ENCODE measurements at places on chromosomes 16 and 17.
A peak's percentile ranks its signal among the peaks of the same experiment; 100 is the strongest.

- DNase-seq = no peak
Observed at GRCh38 chr16:81873206-81873605, 94.1 kb downstream of the PLCG2 start.

DNA sequence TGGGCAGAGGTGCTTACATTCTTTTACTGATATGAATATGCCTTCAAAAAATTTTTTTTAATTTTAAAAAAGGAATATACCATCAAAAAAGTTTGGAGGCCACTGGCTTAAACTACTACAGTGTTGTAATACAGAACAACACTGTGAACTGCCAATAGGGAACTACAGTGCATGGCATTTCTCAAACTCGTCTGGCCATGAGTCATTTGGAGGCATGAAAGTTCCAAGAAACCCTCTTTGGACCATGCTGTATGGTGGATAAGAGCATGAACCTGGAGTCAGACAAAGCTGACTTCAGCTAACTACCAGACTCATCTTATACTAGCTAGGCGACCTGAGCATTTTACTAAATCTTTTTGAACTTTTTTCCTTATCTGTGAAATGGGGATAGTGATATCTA lies 9.2 kb upstream of the NF1 start:
- DNase-seq = no peak

DNA sequence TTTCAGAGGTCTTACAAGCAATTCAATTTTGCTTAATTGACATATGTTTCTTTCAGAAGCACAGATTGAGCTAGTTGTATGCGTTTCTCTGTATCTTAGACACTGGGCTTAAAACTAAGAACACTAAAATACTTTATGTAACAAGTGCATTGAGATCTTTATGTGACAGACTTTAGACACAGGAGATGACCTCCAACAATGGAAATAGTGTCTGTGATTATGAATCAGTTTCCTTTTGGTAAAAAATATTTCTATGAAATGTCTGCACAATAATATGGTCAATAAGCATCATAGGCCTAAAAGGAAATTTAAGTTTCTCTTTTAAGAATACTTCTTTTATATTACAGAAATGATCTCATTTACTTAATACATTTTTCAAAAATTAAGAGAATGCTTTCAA lies 153.2 kb downstream of the SKAP1 start:
- no peak for DNase-seq

DNA sequence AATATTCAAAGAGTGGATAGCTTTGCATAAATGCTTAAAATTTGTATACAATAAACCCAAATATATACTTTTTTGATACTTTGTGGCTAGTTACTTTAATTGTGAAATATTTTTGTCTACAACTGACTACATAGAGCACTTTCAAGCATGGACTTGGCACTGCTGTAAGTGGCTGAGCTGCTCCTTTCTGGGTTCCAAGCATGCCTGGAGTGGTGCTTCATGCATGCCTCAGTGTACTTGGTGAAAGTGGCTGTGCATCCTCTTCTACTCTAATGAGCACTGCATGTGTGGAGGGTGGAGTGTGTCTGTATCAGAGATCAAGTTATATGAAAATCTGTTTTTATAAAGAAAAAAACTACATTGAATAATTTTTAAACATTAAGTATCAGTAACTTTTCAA lies 94.1 kb downstream of the OMG start:
- DNase-seq = no peak

DNA sequence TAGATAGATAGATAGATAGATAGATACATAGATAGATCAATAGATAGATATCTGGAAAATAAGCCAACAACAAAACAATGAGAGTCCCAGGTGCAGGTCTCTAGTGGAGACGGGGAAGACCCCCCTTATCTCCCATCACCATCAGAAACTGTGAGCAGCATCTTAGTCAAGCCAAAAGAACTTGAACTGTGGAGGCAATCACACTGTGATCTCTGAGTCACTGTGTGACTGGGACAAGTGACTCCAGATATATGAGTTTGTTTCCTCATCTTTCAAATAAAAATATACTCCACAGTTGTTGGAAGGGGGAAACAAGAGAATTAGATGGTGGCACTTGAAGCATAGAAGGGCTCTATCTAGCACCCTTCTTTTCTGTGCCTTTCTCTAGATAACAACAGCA lies 42.1 kb downstream of the NOG start:
- no peak for DNase-seq

DNA sequence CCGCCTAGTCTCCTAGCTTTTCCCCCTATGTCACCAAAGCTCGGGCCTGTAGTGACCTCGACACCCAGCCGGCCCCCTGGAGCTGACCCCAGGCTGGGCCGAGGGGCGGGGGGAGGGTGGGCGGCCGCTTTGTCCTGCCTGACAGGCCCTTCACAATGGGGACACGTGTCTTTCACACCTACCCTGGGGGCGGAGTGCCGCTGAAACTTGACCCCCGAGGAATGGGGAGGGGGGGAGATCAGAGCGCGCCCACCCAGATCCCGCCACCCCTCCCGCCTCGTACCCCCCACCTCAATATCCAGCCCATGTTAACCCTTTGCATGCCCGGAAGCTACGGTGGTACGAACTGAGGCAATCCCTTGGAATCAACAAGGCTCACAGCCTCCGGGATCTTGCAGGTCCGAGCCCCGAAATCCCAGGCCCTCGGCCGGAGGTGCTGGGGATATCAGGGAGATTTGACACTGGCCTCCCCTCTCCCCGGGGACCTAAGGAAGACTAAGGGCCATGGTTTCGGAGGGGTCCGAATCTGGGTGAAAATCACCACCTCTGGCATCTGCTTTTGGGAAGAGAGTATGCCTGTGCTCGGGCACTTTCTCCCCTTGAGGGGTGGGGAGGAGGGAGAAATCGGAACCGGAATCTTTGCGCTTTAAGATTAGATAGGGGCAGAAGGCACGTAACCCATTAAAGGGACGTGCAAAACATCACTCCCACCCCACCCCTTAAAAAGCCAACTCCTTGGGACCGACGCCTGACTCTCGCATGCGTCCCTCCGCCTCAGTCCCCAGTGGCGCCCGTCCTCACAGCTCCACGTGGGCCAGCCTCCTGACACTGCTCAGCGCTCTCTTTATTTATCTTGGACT lies 2.6 kb downstream of the NOG start:
- no peak for DNase-seq

DNA sequence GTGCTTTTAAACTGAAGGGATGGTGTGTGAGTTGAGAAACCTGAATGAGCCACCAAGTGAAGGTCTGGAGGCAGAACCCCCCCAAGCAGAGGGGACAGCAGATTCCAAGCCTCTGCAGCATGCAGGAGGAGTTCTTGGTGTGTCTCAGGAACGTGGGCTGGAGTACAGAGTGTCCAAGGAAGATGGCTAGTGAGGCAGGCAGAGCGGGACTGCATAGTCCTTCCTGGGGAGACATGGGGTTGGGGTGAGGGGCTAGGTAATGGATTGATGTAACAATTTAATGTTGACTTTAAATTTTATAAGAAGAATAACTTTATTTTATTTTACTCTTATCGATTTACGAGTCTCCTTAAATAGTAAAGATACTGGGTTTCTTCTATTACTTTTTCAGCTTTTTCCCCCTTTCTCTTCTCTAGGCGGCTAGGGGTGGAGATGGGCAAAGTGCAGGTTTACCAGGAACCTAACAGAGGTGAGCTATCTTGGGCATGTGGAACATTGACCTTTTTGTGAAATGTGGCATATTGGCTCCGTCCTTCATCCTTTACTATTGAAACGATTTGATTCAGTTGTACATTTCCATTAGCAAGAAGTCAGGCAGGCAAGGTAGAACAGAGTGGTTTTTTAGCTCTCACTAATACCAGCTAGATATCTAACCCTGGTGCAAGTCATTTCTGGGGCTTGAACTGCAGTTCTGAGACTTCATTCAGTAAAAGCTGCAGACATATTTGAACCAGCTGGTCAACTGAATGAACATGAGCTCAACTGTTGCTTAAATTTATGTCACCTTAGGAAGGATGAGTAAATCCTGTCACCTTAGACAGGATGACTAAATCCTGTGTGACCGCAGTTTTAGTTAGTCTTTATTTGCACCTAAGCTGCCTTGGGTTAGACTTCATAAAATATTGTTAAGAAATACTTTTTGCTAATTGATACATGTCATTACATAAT lies 9.2 kb downstream of the PRPSAP2 start:
- DNase-seq = no peak

DNA sequence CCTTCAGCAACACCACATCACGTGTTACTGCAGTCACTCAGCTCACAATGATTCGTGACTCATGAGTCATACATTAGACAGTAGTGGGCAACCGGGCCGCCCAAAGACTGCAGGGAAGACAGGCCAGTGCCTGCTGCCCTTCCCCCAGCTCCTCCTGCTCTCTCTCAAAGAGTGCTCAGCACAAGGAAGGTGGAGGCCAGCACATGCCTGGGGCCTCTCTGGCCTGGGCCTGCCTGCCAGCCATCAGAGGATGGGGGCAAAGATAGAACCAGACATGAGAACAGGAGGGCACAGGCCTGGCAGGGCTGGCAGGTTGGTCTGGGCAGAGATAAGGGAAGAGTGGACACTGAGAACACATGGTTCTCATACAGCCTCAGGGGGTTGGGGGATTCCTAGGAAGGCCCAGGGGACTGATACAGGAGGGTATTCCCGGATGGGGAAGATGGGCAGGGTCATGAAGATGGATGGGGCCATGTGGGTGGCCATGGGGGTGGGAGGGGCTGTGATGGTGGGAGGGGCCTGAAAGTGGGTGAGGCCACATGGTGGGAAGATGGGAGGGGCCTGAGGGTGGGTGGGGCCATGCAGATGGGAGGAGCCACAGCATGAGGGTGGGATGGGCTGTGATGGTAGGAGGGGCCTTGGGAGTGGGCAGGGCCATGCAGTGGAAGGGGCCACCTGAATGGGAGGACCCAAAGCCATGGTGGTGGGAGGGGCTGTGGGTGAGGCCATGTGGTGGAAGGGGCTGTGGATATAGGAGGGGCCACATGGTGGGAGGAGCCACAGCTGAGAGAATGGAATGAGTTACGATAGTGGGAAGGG lies 29.0 kb downstream of the KATNB1 start:
- DNase-seq = peak; percentile 30

DNA sequence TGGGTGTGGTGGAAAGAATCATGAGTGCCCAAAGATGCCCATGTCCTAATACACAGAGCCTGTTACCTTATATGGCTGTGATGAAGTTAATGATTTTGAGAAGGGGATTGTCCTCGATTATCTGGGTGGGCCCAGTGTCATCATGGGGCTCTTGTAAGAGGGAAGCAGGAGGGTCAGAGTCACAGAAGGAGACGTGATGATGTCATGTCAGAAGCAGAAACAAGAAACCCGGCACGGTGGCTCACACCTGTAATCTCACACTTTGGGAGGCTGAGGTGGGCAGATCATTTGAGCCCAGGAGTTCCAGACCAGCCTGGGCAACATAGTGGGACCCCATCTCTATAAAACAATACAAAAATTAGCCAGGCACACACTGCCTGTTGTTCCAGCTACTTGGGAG lies 55.2 kb upstream of the MGAT5B start:
- DNase-seq = no peak

GRCh38 chr16:2358811-2359210 lies 18.3 kb upstream of the ABCA3 start:
- DNase-seq = no peak

- DNase-seq = peak; percentile 81
Observed at GRCh38 chr17:74210191-74211140, 2.9 kb upstream of the TTYH2 start.

DNA sequence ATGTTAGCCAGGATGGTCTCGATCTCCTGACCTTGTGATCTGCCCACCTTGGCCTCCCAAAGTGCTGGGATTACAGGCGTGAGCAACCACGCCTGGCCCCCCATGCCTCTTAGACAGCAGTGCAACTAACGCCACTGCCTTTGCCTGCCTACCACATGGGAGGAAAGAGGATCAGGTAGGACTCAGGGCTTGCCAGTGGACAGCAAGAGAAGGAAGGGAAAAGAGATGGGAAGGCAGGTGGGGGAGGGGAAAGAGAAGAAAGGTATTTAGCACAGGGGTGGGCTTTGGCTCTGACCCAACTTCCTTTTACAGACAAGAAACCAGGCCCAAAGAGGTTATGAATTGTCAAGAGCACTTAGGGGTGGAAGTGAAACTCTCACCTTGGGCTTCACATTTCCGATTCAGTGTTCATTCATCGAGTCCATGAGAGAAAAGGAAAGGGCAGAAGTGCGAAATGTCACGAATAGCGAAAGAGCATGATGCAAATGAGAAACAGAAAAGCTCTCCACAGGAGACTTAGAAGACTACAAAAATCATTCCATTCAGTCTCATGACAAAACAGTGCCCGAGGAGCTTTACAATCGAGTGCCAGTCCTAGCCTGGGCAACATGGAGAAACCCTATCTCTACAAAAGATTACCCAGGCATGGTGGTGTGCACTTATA lies 36.4 kb downstream of the CDK5R1 start:
- peak; percentile 52 for DNase-seq

- DNase-seq = peak; percentile 83
Observed at GRCh38 chr17:82351713-82352488, 7.1 kb upstream of the TEX19 start.

DNA sequence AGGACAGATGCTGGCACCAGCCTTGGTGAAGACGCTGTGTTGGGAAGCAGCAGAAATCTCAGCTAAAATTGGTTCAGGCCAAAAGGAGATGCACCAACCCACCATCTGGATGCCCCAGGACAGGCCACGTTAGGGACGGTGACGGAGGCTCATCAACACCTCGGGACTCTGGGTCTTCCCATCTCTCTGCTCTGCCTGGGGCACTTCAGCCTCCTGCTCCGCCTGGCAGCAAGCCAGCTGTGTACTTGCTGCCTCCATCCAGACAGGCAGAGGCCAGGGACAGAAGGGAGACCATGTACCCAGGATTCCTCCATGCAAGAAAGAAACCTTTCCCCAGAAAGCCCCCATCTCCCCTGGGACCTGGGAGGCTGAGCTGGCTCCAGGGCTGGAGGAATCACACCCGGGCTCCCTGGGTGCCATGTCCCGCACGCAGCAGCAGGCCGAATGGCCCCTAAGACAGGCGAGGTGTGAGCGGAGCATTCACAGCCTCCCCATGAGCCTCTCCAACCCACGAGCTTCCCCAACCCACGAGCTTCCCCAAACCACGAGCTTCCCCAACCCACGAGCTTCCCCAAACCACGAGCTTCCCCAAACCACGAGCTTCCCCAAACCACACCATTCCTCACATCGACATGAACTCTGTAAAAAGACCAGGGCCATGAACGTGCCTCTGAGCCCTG lies 274.5 kb downstream of the C16orf95 start:
- no peak for DNase-seq

DNA sequence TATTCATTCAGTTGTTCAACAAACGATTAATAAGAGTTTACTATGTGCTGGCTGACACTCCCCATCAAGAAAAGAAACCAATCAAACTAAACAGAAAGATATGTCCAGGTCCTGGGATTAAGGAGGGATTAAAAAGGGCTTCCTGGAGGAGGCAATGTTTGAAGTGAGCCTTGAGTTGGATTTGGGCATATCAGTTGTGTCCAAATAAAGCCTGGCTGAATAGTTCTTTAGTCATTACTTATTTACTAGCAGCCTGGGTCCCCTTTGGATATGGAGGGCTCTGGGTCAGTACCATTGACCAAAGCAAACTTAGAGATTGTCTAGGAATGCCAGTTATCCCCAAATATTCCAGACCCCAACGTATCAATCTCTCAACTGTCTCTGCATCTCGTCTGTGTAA lies 117.7 kb downstream of the COPRS start:
- no peak for DNase-seq

Measured in activated CD4-positive, alpha-beta T cell treated with anti-CD3 and anti-CD28 coated beads, Interleukin-2, amount 50 U/mL, for 48 hours (primary cell).